ENCODE measurements at places on chromosomes 6 and 20.

DNA sequence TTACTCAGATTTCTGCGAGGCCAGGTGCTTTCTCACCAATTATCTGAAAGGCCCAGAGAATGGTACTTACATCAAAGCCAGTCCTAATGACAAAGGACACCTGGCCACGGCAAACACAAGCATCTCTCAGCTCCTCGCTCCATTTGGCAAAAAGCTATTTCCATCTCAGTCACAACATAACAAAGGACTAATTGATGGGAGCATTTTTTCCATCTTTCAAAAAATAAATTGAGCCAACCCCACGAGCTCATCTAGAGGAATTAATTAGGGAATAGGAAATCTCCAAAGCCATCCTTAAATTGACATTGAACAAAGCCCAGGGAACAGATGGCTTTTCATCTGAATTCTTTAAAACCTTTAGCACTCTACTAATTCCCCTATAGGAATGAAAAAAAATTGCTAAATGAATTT is 236.7 kb downstream of the HAO1 start:
- DNase-seq = no peak

GRCh38 chr6:87858440-87858839 is 156.4 kb upstream of the AKIRIN2 start:
- no peak for DNase-seq

DNA sequence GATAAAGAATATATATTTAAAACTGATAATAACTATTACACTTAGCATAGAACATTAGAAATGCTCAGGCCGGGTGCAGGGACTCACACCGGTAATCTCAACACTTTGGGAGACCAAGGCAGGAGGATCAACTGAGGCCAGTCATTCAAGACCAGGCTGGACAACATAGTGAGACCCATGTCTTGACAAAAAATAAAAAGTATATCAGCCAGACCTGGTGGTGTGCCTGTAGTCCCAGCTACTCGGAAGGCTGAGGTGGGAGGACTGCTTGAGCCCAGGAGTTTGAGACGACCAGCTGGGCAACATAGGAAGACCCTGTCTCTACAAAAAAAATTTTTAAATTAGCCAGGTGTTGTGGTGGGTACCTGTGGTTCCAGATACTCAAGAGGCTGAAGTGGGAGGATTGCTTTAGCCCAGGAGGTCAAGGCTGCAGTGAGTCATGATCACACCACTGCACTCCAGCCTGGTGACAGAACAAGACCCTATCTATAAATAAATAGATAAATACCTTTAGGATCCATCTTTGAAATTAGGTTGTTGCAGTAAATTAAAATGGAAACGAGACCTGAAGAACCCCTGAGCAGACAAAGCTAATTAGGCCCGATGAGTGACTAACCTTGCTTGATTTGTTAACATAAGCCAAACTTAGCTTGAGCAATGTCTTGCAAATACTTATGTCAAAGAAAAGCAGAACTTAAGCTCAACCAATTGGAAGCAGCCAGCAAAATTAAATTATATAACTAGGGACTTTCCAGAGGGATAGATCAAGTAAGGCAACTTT is 75.8 kb upstream of the E2F3 start:
- DNase-seq = no peak

DNA sequence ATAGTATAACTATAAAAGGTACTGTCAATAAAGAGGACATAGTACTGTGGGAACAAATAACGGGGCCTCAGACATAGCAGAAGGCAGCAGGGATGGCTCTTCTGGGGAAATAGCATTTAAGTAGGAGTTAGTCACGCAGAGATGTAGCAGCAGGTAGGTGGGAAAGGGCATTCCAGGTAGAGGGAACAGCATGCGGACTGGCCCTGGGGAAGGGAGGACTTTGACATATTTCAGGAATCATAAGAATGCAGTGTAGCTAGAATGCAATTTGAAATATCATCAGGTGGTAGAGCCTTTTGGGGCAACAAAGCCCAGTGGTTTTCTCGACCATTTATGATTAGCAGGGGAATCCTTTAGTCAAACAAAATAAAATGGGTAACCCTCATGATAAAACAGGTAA is 191.1 kb downstream of the SLC24A3 start:
- no peak for DNase-seq

GRCh38 chr6:5282191-5282623 is 20.9 kb downstream of the FARS2 start:
- DNase-seq = no peak

GRCh38 chr6:75306064-75306463 is 21.5 kb upstream of the TMEM30A start:
- no peak for DNase-seq

GRCh38 chr20:32575805-32576204 is 9.3 kb downstream of the NOL4L start:
- no peak for DNase-seq

DNA sequence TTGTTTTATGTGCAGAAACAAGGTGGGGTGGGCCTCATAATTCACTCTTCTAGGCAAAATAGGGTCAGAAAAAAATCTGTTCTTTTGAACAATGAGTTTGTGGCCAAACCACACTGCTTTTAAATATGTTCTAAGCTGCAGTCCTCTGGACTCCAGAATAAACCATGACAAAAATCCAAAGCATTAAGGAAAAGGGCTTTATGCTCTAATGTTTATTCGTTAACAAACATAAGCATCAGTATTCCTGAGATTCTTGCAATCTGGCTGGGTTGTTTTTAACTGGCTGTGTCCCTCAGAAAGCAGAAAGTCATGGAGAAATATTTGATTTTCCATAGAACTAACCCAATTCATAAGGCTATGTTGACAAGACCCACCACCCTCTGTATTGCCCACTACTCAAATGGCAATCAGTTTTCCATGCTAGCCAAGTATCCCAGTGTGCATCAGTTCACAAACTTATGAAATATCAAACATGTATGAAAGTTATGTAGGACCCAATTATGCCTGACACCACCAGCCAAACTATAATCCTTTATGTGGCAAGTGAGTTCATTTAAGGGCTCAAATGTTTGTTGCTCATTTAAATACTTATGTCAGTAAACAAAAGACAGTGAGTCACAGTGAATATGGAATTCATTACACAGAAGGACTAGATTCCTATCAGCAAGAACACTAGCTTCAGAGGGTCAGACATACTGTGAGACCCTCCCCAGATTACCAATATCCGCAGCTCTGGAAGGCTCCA is 45.1 kb downstream of the PKHD1 start:
- DNase-seq = no peak

- no peak for DNase-seq
These were observed 10.6 kb downstream of the TOX2 start for GRCh38 chr20:43925215-43925614.

DNA sequence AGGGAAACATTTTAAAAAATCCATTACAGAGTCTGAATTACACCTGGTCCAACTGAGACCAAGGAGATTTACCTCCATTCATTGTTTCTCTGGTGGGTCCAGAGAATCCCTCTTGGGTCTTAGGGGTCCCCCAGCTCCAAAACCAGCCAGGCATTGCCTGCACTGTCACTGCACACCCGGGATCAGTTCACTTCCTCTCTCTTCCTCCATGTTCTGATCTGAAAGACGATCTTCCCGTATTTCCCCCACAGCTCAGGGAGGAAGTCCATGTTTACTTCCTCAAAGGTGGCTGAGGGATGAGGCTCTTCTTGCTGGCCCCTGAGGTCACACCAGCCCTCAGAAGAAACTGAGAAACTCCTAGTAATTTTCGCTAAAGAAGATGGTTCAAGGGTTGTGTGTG is 159.7 kb downstream of the BMP7 start:
- DNase-seq = no peak

DNA sequence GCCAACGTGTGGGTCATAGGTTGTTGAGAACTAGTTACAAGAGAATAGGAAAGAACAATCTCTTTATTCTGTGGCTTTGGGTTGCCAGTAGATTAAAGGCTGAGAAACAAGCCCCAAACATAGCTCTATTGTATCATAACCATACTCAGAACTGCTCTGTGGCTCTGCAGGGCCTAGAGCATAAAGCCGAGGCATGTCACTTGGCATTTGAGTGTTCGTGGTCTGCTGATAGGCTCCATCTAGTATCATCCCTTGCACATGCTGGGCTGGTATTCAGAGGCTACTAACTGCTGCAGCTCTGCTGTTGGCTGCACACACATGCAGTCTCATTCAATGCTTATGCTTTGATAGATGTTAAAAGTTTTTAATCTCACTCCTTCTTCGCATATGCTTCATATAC is 157.9 kb downstream of the OGFRL1 start:
- DNase-seq = no peak

DNA sequence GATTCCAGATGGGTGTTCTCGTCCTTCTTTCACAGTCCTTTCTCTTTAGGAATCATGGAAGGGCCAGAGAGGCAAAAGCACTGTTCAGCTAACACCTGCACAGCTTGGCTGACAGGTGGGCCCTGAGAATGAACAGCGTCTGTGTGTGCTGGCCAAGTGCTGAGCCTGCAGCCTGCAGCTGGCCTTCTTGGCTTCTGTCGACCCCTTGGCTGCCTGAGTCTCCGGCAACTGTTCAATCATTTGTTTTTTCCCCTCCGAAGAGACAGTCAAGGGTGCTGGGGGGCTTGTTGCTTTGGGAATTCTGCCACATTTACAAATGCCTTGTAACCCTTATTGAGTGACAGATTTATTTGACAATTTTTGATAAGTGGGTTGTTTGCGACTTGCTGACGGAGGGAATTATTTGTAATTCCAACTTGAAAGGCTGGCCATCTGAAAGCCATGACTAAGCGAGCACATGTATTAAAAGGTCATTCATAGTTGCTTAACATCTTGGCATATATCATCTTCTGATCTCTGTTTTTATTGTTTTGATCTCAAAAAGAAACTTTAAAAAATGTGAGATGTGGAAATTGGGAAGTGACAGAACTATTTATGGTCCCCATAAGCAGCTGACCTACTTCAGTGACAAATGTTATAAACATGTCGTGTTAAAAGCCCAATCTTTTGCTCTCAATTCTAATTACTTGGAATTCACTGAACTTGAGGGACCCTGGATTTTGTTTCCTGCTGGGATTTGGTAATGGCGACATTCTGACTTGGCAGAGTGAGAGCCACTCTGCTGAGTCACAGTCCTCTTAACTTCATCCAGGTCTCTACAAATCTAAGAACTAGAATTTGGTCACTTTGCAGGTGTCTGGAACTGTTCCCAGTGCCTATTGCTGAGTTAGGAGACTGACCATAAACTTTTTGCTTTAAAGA is 41.9 kb upstream of the FERMT1 start:
- DNase-seq = no peak

GRCh38 chr6:23180504-23181293 is 611.3 kb downstream of the HDGFL1 start:
- peak; percentile 91 for DNase-seq

GRCh38 chr6:154258064-154258757 is 98.4 kb downstream of the IPCEF1 start:
- DNase-seq = no peak

DNA sequence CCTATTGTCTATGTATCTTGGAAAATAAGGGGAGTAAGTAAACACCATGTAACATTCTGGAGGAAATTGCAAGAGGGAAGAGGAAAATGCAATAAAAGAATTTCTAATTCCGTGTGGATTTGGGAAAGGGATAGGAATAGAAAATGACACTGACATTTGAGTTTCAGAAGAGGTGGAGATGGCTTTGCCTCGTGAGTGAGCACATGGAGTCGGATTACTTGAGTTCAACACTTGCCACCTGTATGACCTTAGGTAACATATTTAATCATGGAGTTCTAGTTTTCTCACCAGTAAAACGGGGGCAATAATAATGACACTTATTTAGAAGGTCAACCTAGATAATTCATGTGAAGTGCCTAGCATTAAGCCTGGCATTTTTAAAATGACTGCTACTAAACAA is 10.8 kb upstream of the PBOV1 start:
- DNase-seq = no peak

DNA sequence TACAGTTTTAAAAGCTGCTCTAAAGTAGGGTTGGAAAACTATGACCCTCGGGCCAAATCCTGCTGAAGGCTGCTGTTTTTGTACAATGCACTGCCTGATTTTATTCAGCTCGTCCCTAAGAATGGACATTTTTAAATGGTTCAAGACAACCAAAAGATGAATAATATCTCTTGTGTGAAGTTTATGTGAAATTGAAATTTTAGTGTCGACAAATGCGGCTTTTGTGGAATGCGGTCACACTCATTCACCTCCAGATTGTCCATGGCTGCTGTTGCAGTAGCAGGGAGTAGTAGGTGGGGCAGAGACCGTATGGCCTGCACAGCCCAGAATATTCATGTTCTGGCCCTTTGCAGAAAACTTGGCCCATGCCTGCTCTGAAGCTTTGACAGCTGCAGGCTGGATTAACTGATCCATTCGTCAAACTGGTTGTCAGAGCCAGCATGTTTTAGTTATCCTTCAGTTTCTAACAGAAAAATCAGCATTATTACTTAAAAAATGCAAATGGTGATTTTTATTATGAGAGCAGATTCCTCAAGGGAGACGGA is 91.6 kb downstream of the PSMG4 start:
- DNase-seq = peak; percentile 56

- DNase-seq = no peak
These were observed 73.4 kb downstream of the ELOVL2 start for GRCh38 chr6:10970731-10971130.

- no peak for DNase-seq
These were observed 46.4 kb downstream of the VGLL2 start for GRCh38 chr6:117311726-117312125.

DNA sequence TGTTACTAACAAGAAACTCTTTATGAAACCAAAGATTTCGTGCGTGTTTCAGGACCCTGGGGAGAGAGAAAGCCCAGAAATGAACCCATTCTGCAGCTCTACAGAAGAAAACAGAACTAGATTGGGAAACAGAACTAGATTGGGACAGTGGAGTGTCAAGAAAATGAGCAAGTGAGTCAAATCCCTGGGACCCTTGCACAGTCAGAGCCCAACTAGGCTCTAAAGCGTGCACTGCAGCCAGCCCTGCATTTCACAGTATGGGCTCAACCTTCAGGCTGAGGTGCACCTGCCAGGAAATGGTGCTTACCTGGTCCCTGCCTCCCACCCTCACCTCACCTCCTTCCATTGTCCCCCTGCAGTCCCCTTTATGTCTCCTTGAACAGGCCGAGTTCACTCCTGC is 39.7 kb downstream of the BFSP1 start:
- DNase-seq = no peak

GRCh38 chr6:12164508-12164770 is 125.7 kb upstream of the EDN1 start:
- no peak for DNase-seq

DNA sequence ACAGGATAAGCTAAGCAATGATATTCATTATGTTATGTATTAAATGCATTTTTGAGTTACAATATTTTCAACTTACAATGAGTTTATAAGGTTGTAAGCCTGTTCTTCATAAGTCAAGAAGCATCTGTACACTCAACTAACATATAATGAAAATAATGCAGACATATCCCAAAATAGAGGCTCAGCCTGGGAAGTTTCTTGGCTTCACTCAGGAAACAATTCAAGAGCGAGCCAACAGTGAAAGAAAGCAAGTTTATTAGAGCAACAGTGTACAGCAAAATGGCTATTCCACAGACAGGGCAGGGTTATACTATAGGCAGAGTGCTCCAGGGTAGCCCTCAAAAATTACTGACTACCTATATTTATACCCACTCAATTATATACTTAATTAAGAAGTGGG is 1581.8 kb downstream of the HACE1 start:
- DNase-seq = no peak

GRCh38 chr6:71383476-71383875 is 94.9 kb downstream of the OGFRL1 start:
- DNase-seq = no peak

Data from fibroblast of skin of abdomen (primary cell).